ENCODE measurements at places on chromosomes 7 and 10. TPM values are rescaled to one million over a fixed set of nuclear protein-coding genes. Genes with fewer than 3 reads are reported as not detected.

The LBX1 gene
- polyA plus RNA-seq: not detected

The NPTX2 gene
- polyA plus RNA-seq: not detected

The NKX2-3 gene
- not detected for polyA plus RNA-seq

DNA sequence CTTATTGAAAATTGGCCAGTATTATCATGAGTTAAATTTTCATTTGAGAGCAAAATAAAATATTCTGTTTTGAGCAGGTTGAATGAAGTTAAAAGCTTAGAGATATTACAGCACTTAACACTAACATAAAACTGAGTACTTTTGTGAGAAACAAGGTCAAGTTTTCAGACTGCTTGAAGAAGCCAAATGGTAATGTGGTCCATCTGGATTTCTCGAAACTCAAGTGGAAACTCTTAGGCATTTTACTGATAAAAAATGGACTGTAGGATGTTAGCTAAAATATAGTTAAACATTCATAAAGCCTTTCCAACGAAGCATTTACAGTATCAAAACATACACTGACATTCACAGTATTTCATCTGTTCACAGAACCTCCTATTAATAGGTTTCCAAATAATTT is 528.1 kb upstream of the SEMA3D start:
- H3K4me1 ChIP-seq: no peaks in the 10 kb centered on the region
- no peaks in the 10 kb centered on the region for H3K27me3 ChIP-seq
- H3K4me3 ChIP-seq: no peak overlapping the region
- DNase-seq: no peak
- no peak overlapping the region for H3K27ac ChIP-seq
- H3K36me3 ChIP-seq: no peaks in the 10 kb centered on the region

GRCh38 chr10:103145046-103145445 is 48.0 kb downstream of the NT5C2 start:
- H3K4me1 ChIP-seq: peaks cover 3% of the 10 kb centered on the region
- no peak for DNase-seq
- H3K27me3 ChIP-seq: no peaks in the 10 kb centered on the region
- H3K4me3 ChIP-seq: no peak overlapping the region
- no peak overlapping the region for H3K27ac ChIP-seq

DNA sequence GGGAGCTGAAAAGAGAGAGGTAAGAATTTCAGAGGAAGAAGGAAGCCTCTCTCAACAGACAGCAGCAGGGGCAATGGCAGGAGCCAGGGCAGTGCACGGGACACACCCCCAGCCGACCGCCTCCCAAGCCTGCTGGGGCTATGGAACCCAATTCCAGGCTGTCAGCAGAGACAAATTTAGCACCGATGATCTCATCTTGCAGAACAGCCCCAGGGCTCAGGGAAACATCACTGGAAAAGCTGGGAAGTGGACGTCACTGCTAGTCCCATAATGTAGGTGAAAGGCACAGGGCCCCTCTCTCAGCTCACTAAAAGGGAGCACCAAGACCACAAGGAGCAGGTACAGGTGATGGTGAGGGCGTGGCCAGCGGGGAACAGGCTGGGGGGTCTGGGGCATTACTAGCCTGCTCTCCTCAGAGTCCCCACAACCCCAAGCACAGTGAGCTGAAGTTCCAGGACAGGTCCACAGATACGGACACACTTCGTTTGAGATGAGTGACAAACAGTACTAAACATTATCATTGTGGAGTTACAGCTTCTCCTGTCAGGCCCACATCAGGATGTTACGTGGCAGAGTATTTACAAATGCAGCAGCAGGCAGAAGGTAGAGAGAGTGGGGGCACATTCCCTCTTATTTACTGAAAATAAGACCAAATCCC is 103.7 kb downstream of the PLXNA4 start:
- DNase-seq: no peak
- H3K4me1 ChIP-seq: no peaks in the 10 kb centered on the region
- H3K4me3 ChIP-seq: no peak overlapping the region
- H3K27me3 ChIP-seq: peaks cover 32% of the 10 kb centered on the region
- peak overlapping the region; percentile 47 for H3K27ac ChIP-seq
- H3K36me3 ChIP-seq: no peaks in the 10 kb centered on the region

DNA sequence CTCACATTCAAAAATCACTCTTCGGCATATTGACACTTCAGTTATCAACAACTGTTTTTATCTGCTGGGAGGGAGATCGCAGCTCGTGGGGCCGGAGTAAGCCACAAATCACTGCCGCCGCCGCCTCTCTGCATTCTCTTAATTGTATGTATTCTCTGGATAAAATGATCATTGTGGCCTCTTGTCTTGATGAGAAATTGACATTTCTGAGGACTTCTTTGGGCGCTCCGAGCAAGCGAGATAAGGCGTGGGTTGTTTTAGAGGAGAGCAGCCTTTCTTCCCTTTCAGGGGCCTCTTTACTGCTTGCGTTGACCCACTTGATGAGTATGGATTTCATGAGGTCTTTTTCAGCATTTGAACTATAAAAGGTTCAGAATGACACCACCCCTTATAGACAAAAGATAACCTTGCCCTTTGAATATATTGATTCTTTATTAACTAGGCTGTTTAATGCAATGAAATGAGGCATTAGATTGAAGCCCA is 130.6 kb downstream of the EBF3 start:
- H3K4me1 ChIP-seq: no peaks in the 10 kb centered on the region
- H3K27me3 ChIP-seq: no peaks in the 10 kb centered on the region
- H3K27ac ChIP-seq: no peak overlapping the region
- H3K36me3 ChIP-seq: no peaks in the 10 kb centered on the region

- no peaks in the 10 kb centered on the region for H3K27me3 ChIP-seq
- no peak for DNase-seq
- H3K36me3 ChIP-seq: peaks cover 61% of the 10 kb centered on the region
- H3K4me1 ChIP-seq: no peaks in the 10 kb centered on the region
These were observed 151.8 kb upstream of the RHEB start for GRCh38 chr7:151671514-151671913.

DNA sequence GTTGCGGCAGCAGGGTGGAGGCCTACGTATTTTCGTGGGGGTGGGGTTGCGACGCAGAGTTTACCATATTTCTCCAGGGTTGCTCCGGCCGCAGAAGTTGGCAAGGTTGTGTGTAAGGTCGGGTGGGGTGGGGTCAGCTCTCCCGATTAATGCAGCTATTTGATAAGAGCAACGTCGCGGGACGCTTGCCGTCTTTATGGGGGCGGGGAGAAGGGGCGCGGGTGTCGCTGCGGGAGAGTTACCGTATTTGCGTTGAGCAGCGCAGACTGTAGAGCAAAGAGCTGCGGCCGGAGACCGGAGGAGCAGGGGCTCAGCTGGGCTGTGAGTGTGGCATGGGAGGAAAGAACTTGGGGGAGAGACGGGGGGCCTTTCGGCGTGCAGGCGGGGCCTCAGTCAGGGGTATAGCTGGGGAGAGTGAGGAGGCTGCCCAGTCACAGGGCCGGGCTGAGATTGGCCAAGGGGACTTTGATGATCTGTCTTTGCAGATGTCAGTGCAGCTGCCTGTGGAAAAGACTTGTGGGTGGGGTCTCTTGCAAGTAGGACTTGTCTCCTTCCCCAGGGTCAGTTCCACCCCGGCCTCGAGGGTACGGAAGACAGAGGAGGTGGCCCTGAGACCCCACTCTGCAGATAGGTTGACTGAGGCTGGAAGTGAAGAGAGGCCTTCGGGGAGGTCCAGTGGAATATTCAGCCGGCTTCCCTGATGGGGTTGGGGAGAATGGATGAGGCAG is 26.6 kb downstream of the ZNF775 start:
- H3K4me1 ChIP-seq: peaks cover 70% of the 10 kb centered on the region
- no peak for DNase-seq
- peak overlapping the region; percentile 87 for H3K4me3 ChIP-seq
- no peaks in the 10 kb centered on the region for H3K27me3 ChIP-seq

- peaks cover 18% of the 10 kb centered on the region for H3K36me3 ChIP-seq
- H3K4me3 ChIP-seq: no peak overlapping the region
- H3K27me3 ChIP-seq: no peaks in the 10 kb centered on the region
- DNase-seq: no peak
- H3K27ac ChIP-seq: no peak overlapping the region
- H3K4me1 ChIP-seq: peaks cover 6% of the 10 kb centered on the region
These were observed 36.4 kb downstream of the LHPP start for GRCh38 chr10:124498056-124498455.

DNA sequence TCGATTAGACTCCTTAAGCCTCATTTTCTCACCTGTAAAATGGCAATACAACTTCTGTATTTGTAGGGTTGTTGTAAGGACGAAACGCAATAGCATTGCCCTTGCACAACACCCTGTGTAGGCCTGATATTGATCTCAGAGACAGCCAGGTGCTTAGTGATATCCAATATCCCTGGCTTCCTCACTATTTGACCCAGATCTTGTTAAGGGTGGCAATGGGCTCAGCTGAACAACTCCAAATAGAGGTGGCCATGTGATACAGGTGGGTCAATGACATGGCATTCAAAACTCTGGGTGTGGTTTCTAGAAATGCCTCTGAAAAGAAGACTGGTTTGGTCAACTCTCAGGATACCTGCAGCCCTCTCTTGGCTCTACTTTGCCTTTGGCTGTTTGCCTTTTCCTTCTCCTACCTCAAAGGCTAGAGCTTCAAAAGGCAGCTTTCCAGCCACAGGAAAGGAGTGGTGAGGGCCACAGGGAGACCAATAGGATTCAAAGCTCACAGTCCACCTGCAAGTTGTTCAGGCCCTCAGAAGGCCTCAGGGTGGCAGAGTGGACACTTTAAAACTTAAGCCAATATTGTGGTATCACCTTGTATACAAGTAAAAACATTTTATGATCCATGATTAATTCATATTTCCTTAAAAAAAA is 14.9 kb upstream of the GATAD1 start:
- H3K4me3 ChIP-seq: no peak overlapping the region
- H3K27me3 ChIP-seq: peaks cover 6% of the 10 kb centered on the region
- H3K4me1 ChIP-seq: no peaks in the 10 kb centered on the region
- H3K36me3 ChIP-seq: no peaks in the 10 kb centered on the region

DNA sequence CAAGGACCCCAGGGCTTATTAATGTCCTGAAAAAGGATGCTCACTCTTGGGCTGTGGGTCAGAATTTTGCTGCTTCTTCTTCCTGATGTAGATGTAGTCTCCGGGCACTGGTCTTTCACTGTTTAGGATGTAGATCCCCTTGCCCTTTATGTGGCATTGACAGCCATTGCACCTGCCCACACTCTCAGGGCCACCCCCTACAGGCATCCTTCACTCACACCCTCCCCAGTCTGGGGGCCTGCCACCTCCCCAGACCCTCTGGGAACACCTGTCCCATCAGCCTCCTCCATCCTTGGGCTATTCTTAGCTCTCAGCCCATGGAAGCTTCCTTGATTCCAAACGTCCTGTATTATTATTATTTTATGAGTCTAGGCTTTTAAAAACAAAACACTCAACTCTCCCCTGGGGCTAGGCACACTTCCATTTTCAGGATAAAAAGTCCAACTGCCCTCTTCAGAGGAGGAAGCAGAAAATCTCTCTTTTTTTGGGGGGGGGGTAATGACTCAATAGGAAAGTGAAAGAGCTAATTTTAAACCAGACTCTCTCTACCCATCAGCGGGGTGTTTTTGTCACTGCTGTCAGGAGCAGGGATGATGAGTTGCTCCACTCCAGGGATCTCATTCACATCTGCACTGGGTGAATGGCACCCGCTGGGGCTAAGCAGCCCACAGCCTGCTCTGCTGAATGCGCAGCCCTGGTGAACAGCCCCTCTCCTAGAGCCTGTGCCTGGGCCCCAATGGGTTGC is 11.5 kb upstream of the KLRG2 start:
- H3K36me3 ChIP-seq: peaks cover 10% of the 10 kb centered on the region
- DNase-seq: no peak
- H3K4me1 ChIP-seq: peaks cover 13% of the 10 kb centered on the region
- no peak overlapping the region for H3K27ac ChIP-seq
- peaks cover 13% of the 10 kb centered on the region for H3K27me3 ChIP-seq

DNA sequence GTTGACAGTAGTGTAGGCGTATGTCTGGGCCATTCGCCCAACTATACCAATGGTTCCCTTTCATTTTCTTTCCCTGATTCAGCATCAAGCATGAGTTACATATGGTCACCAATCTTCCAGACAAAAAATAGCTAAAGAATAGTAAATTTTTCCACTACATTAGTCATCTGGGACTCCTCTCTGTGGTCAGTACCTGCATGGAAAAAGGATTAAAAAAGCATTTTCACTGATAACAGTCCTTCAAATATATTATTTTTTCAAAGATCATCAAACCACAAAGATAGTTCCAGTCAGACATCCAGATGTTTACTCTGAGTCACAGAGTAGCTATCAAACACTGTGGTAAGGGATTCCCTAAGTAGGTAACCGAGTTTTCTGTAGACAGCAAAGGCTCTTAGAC is 302.6 kb upstream of the SEMA3D start:
- no peak overlapping the region for H3K27ac ChIP-seq
- H3K36me3 ChIP-seq: no peaks in the 10 kb centered on the region
- H3K4me1 ChIP-seq: no peaks in the 10 kb centered on the region
- no peaks in the 10 kb centered on the region for H3K27me3 ChIP-seq

- H3K4me3 ChIP-seq: no peak overlapping the region
- peaks cover 10% of the 10 kb centered on the region for H3K4me1 ChIP-seq
- peak overlapping the region; percentile 30 for H3K27ac ChIP-seq
- no peak for DNase-seq
These were observed 52.9 kb downstream of the ZNF467 start for GRCh38 chr7:149720372-149721083.

DNA sequence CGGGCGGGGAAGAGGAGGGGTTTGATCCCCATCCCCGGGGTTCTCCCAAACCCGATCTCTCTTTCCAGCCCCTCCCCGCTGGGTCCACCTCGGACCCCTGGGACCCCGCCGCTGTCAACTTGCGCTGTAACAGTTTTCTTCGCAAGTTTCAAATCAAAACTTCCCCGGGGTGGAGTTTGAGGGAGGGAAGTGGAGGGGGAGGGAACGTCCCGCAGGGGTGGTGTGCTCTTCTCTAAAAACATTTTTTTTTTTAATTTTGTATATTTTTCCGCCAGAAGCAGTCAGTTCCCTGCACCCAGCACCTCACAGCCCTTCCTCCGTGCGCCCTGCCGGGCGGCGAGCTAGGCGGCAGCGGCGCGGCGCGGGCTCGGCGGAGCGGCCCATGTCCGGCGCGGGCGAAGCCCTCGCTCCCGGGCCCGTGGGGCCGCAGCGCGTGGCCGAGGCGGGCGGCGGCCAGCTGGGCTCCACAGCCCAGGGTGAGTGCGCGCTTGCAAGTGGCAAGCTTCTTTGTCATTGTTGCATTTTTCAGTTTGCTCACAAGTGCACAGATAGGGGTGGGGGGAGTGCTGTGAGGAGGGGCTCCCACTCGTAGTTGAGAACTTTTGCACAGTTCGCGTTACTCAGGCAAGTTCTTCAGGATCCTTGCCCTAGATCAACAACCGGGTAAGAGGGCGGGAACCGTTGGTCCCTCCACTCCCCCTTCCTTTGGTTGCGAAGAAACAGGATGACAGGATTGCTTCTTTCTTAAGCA is 933 bp downstream of the MDFIC start:
- peaks cover 7% of the 10 kb centered on the region for H3K36me3 ChIP-seq
- peaks cover 18% of the 10 kb centered on the region for H3K4me1 ChIP-seq
- H3K27ac ChIP-seq: peak overlapping the region; percentile 95
- peak overlapping the region; percentile 89 for H3K4me3 ChIP-seq
- DNase-seq: peak; percentile 45

- no peak overlapping the region for H3K4me3 ChIP-seq
- no peaks in the 10 kb centered on the region for H3K27me3 ChIP-seq
- peaks cover 51% of the 10 kb centered on the region for H3K4me1 ChIP-seq
- DNase-seq: no peak
- no peaks in the 10 kb centered on the region for H3K36me3 ChIP-seq
- no peak overlapping the region for H3K27ac ChIP-seq
These were observed 124.7 kb downstream of the MAD1L1 start for GRCh38 chr7:2108071-2108455.

GRCh38 chr10:37700886-37701780 is 156.3 kb downstream of the ZNF248 start:
- H3K4me1 ChIP-seq: no peaks in the 10 kb centered on the region
- no peaks in the 10 kb centered on the region for H3K36me3 ChIP-seq
- H3K4me3 ChIP-seq: no peak overlapping the region
- DNase-seq: no peak
- H3K27ac ChIP-seq: no peak overlapping the region

GRCh38 chr10:12823328-12823727 is 178.2 kb downstream of the CCDC3 start:
- no peaks in the 10 kb centered on the region for H3K27me3 ChIP-seq
- H3K36me3 ChIP-seq: peaks cover 49% of the 10 kb centered on the region
- no peak for DNase-seq
- H3K4me3 ChIP-seq: no peak overlapping the region

Measured in naive B cell (primary cell).